ENCODE measurements at places on chromosomes 2 and 18.

DNA sequence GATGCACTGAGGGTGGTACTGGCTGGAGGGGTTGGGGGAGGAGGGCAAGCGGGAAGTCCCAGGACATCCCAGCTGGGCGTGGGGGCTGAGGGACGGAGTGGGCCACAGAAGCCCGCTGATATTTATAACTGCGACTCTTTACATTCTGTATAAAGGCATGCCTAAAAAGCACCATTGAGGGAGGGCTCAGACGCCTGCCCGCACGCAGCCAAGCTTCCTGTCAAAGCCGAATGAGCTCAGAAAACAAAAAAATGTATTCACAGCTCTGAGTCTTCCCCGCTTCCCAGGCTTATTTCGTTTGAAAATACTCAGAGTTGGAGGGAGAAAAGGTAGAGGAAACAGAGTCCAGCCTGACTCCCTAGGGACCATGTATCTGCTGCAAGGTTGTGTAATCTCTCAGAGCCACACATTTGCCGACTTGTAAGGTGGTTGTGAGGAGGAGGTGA lies 170.1 kb upstream of the HAAO start:
- no peak for DNase-seq

DNA sequence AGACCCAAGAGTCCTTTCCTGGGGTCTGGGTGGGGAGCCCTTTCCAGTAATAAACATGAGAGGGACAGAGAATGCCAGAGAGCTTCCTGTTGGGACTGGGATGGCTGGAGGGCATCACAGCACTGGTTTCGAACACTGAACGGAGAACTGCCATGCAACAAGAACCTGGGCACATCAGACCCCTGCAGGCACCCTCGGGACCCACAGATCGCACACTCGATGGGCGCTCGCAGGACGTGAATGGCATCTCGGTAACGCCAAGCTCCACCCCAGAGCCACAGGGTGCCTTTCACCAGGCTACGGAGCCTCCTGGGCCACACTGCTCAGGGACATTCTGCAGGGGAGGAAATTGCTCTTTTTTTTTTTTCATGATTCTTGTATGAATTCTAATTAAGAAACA lies 25.1 kb downstream of the SLC66A2 start:
- DNase-seq: no peak

DNA sequence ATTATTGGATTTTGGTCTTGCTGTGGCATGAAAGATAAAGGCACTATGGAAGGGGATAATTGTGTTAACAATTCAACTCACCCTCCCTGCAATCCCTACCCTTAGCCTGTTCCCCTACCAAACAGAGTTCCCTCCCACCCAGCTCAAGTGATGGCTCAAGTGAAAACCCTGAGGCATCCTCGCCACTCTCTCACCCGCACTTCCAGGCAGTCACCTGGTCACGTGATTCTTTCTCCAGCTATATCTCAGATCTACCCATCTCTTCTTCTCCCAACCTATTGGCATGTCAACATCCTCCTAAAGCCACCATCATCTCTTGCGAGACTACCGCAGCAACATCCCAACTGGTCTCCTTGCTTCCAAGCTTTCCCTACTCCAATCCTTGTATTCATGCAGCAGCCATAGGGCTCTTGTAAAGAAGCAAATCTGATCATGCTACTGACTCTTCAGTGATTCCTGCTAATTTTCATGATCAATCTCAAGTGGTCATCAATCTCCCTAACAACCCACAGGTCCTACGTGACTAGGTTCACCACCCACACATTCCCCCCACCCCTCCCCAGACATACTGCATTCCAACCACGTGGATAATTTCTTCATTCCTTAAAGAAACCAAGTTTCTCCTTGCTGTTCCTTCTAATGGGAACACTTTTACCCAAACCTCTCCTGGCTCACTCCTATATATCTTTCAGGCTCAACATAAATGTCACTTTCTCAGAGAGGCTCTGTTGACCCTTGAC lies 66.7 kb downstream of the MBD2 start:
- no peak for DNase-seq

DNA sequence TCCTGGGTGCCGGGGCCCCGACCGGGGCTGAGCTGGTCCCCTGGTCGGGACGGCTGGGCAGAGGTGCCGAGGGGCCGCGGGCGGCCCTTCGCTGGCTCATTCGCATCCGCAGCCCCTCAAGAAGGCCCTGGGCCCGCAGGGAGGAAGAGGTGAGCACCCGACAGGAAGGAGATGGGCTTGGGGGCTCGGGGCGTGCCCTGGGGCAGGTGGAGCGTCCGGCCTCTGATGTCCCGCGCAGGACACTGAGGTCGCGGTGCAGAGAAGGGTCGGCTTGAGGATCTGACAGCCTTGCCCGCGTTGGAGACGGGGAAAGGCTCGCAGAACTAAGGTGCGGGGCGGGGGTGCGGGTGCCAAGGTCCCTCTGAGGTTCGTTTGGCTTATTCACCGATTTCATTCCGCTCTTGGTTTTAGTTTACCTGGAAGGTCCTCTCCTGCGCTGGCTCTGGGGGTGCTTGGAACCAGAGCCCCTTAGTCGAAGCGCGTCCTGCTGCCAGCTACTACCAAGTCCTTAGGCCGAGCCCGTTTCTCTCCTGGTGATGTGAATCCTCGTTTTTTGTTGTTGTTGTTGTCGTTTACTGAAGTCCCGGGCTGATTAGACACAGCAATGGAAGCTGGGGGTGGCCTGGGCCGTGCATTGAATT lies 18.9 kb upstream of the CD8A start:
- no peak for DNase-seq

GRCh38 chr2:119157850-119158511 lies 570 bp downstream of the C1QL2 start:
- no peak for DNase-seq

DNA sequence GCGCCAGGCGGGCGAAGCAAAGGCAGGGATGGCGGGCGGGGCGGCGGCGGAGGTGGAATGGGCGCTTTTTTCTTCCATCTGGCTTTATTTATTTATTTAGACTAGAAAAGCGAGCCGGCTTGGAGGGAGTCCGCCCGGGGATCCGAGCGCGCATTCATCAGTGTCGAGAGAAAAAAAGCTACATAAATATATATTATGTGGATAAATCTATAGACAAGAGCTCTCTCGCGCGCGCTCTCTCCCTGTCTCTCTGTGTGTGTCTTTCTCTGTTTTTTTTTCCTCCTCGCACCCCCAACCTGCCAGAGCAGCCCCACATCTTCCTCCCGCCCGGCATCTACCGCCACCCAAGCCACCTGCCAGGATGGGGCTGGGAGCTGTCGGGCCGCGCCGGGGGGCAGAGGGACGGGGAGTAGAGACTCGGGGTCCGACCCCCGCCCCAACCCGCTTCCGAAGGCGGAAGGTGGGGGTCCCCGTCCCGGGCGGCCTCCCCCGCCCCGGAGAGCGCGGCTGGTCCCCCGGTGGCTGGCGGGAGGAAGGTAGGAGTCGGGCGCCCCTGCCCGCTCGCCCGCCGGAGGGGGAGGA lies 972 bp upstream of the CELF4 start:
- DNase-seq: no peak

GRCh38 chr2:29983308-29983707 lies 61.9 kb upstream of the ALK start:
- no peak for DNase-seq

- DNase-seq: no peak
Measured at GRCh38 chr2:64626963-64627760, 26.6 kb downstream of the SERTAD2 start.
